ENCODE measurements at places on chromosomes 7 and 10. TPM values are rescaled to one million over a fixed set of nuclear protein-coding genes. Genes with fewer than 3 reads are reported as not detected.

C7orf33 gene
- total RNA-seq = not detected

RAMP3 gene
- 467 TPM for total RNA-seq

SFRP5 gene
- not detected for total RNA-seq

PTPRZ1 gene
- not detected for total RNA-seq

IFIT1B gene
- total RNA-seq = not detected

KCNH2 gene
- total RNA-seq = not detected

CALCR gene
- not detected for total RNA-seq

RUFY2 gene
- total RNA-seq = 23.0 TPM

HYAL4 gene
- 0.22 TPM for total RNA-seq

ITPRID1 gene
- total RNA-seq = not detected

TMEM168 gene
- 24.1 TPM for total RNA-seq

PDZD7 gene
- total RNA-seq = 0.43 TPM

DRGX gene
- total RNA-seq = not detected

PAPSS2 gene
- 218 TPM for total RNA-seq

AKR1B15 gene
- not detected for total RNA-seq

CYP3A7 gene
- not detected for total RNA-seq

ARMC3 gene
- not detected for total RNA-seq

BRAT1 gene
- total RNA-seq = 19.8 TPM

SPDYE1 gene
- not detected for total RNA-seq

HELLS gene
- 9.2 TPM for total RNA-seq

MICALL2 gene
- total RNA-seq = 6.9 TPM

PRPS1L1 gene
- not detected for total RNA-seq

MUC3A gene
- under 0.01 TPM for total RNA-seq

CACUL1 gene
- total RNA-seq = 28.1 TPM

ZNF786 gene
- 7.6 TPM for total RNA-seq

ABCB8 gene
- total RNA-seq = 10.1 TPM

UPK3B gene
- total RNA-seq = 0.11 TPM

NUDT13 gene
- total RNA-seq = 2.2 TPM

PRSS37 gene
- total RNA-seq = not detected

ASL gene
- total RNA-seq = 47.2 TPM

CALML3 gene
- not detected for total RNA-seq

PHYHIPL gene
- total RNA-seq = not detected

ABI1 gene
- 37.6 TPM for total RNA-seq

UCN3 gene
- not detected for total RNA-seq

FAM25C gene
- not detected for total RNA-seq

CCDC172 gene
- not detected for total RNA-seq

OIT3 gene
- 0.09 TPM for total RNA-seq

Data from dermis lymphatic vessel endothelial cell (primary cell).